Stimulated activated CD8-positive, alpha-beta memory T cell treated with anti-CD3 and anti-CD28 coated beads, Interleukin-15, amount 100 ng/mL, for 1 hour (primary cell): ENCODE measurements at places on chromosomes 4 and X.

DNA sequence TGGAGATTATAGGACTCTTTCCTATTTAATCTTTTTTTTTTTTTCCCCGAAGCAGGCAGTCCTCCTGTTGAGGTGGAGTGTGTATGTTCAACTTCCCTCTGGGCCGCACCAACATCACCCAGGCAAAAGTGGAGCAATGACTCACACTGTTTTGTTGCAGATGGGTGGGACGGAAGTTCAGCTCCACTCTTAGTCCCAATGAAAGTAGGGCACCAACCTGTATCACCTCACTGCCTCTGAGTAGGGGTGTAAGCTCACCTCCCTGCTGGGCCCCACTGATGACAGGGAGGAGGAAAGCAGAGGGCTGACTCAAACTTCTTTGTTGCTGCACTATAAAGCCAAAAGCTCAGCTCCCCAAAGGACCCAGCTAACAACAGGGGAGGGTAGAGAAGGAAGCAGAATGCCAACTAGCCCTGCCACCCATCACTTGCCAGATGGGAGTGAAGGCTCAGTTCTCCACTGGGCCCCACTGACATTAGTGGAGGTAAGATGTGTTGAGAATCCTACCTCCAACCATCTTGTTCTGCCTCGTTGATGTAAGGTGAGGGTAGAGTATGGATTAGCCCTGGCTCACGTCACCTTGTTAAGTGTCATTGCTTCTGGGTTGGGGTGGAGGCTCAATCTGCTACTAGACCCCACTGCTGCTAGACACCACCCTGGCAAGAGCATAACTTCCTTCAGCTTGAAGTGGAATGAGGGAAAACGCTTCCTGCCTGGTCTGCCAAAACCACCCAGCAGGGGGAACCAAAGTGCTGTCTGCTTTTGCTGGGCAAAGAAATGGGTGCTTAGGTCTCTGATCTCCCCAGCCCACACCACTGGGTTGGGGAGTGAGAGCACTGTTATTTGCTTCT lies 14.1 kb downstream of the RPS6KA3 start:
- peak; percentile 49 for DNase-seq

DNA sequence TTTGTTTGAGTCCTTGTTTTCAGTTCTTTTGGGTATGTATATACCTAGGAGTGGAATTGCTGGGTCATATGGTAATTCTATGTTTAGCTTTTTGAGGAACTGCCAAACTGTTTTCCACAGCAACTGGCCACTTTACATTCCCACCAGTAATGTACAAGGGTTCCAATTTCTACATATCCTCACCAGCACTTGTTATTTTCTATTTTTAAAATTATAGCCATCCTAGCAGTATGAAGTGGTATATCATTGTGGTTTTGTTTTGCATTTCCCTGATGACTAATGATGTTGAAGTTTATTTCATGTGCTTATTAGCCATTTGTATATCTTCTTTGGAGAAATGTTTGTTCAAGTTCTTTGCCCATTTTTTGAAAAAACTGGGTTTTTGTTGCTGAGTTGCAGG lies 39.6 kb downstream of the TMEM164 start:
- no peak for DNase-seq

GRCh38 chrX:68940601-68941000 lies 111.8 kb downstream of the EFNB1 start:
- DNase-seq = no peak

DNA sequence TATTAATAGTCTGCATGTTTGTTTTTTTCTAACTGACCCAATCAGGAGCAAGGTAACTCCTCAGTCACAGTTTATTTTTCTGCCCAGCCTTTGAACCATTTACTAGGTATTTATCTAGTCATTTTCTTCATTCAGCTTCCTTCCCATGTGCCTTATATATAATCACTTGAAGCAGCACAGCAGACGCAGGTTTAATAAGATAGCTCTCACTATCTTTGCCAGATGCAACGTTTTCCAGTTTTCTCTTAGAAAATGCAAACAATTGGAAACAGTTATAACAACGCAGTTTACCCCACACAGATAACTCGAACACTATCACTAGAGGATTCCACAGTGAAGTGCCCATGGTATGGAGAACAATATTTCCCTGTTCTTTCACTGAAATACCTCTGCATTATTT lies 56.4 kb upstream of the NFKB1 start:
- no peak for DNase-seq

DNA sequence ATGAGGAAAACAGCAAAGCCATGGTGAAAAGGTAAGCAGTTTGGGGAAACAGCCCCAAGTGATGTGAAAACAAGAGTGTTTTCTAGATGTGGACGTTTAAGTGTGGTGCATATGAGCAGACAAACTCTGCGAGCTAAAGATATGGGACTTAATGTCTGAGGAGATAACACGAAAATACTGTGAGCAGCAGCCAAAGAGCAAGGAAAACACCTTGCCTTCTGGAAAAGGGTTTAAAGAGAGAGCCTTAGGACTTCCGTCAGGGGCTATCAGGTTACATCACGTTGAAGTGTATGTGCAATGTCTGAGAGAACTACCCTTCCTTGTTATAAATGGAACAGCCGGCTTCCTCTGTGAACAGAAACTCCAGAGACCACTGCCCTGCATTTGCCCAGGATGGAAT lies 54.2 kb downstream of the LEF1 start:
- DNase-seq = no peak

- no peak for DNase-seq
Measured at GRCh38 chr4:173218411-173219125, 50.0 kb downstream of the GALNT7 start.

DNA sequence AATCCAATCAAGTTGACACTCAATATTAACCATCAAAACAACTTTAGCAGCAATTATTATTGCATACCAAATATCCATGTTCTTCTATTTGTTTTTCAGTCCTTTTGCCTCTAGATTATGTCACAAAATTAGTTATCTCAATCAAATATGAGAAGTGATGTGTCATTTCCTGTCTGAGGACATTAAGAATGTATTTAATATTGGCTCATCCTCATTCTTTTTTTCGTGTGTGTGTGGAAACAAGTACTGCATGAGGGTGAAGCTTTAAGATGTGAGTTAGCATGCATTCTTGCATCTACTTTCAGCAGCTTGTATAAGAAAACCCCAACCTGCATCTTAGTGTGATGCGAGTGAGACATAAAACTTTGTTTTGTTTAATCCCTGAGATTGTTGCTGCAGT lies 301.4 kb downstream of the GRIA2 start:
- DNase-seq = no peak

DNA sequence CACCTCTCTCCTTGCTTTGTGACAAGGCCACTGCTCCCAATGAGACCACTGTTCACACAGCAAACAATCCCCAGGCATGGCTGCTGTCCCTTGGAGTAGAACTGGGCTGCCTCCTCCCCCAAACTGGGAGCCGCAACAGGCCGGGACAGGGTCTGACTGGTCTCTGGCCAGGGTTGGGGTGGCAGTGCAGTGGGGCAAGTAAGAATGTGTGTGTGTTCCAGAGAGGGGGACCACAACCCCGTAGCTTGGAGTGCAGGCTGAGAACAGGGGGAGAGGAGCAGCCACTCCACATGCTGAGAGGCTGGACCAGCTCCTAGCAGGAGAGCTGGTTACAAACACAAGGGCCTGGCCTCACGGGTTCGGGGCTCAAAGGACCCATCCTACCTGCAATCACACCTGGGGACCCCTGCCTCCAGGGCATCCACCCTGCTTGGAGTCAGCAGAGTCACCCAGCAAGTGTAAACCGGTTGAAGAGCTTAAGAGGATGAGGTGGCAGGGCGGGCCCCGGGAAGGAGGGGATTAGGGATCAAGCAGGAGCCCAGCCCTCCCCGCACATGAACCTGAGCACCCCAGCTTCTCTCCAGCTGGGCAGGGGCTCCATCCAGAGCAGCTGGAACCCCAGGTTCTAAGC lies 3.8 kb upstream of the ZNF185 start:
- no peak for DNase-seq

DNA sequence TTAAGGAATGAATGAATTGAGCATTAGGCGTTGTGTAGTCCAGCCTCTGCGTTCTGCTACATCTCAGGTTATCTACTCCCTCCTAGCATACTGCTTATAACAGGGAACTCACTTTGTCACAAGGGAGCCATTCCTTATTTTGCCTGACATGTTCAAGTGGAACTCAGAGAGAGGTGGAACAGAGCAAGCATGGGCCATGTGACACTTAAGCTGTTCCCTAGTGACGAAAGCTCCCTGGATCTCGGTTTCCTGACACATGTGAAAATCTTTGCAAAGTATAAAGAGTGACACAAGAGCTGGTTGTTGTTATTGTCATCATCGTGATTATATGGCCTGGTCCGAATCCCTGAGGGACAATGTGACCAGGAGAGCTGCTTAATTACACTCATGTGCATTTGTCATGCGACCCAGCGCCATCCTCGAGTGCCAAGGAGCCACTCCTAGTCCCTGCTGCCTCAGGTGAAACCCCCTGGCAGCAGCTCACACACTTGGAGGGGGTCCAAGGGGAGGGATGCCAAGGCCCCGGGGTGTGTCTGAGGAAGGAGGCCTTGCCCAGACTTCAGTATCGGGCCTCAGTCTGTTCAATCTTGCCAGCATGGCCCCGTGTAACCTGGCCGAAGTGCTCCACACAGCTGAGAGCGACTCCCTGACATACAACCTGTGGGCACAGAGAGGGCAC lies 98.5 kb upstream of the MAP3K15 start:
- DNase-seq = no peak

DNA sequence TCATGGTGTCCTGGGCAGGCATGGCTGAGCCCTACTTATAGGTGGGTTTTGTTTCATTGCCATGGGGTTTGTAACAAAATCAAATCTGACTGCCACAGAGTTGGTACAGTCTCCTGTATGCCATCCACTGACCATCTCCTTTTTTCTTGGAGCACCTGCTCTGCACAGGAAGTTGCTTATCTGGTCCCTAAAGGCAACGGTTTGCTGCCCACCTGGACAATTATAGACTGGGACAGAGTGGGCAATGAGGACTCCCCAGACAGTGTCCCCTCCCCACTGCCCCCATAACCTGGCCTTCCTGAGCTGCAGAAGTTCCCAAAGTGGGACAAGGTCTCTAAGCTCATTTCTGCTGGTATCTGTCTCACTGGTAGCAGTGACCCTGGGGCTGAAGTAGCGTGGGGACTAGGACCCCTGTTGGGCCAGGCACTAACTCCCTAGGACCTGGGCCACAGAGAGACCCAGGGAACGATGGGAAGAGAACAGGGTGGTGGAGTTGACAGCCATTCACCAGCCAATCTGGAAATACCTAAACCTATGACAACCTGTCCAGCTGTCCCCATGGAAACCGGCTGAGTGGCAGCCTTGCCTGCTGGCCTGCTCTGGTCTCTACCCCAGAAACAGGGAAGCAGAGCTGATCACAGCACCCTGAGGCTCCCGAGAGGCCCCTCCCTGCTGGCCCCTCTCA lies 64.7 kb downstream of the WFS1 start:
- DNase-seq = no peak

- no peak for DNase-seq
Measured at GRCh38 chrX:71998836-71999509, 88.3 kb downstream of the NHSL2 start.

- no peak for DNase-seq
Measured at GRCh38 chr4:101191302-101192098, 155.8 kb downstream of the PPP3CA start.

- DNase-seq = no peak
Measured at GRCh38 chr4:23962462-23962861, 72.6 kb upstream of the PPARGC1A start.

- DNase-seq = no peak
Measured at GRCh38 chr4:16717266-16717970, 181.0 kb downstream of the LDB2 start.
